Activated T-cell treated with anti-CD3 and anti-CD28 coated beads for 4 hours (primary cell): ENCODE measurements at places on chromosomes 5 and 9.
A peak's percentile ranks its signal among the peaks of the same experiment; 100 is the strongest.

DNA sequence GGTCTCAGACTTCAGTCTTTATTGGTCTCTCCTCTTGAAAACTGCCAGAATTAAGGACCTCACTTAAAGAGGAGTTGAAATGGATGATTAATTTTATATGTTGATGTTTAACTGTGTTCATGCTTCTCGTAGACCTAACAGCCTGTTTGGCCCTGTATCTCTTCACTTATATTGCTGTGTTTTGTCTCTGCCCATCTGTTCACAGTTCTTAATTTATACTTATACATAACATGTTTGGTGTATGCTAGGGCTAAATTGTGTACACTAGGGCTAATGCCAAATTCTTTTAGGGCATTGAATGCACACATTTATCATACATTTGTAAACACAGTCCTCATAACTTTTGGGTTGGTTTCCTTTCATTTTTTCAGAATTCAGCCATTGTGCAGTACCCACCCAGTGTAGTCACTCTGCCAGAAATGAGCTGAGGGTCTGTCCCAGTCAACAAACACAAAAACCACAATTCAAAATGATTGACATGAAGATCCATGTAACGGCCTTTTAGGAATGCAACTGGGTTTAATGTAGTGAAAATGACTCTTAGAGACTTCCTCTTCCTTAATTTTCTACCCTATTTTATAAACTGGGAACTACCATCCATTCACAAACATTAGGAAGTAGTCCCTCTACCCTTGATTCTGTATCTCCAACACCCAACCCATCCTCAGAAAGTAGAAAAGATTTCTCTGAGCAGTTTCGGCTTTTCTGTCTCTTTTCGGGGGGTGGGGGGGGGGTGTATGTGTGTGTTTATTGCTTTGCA lies 668.8 kb upstream of the KLF4 start:
- no peak for DNase-seq

DNA sequence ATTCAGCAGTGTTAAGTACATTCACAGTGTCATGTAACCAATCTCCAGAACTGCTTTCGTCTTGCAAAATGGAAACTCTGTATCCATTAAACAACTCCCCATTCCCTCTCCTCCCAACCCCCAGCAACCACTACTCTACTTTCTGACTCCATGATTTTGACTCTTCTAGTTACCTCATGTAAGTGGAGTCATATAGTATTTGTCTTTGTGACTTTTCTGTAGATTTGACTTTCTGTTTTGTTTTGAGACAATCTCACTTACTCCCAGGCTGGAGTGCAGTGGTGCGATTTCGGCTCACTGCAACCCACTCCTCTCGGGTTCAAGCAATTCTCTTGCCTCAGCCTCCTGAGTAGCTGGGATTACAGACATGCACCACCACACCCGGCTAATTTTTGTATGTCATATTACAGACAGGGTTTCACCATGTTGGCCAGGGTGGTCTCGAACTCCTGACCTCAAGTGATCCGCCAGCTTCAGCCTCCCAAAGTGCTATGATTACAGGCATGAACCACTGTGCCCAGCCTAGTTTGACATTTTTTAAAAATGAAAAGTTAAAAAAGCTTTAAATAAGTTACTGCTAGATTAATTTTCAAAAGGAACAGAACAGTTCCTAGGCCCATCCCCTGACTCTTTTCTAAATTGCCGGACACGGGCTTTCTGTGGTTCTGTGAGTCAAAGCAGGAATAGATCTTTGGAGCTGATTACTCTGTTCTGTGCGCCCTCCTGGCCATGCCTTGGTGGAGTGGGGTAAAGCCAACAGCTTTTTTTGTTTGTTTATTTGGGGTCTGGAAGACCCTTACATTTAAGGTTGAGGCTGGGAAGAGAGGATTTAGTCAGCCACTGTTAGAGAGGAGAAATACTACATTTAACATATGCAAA lies 59.3 kb downstream of the RALGPS1 start:
- no peak for DNase-seq

- no peak for DNase-seq
Observed at GRCh38 chr5:151250346-151251000, 2.5 kb upstream of the GM2A start.

- no peak for DNase-seq
Observed at GRCh38 chr5:176812269-176813259, 2.2 kb downstream of the UNC5A start.

DNA sequence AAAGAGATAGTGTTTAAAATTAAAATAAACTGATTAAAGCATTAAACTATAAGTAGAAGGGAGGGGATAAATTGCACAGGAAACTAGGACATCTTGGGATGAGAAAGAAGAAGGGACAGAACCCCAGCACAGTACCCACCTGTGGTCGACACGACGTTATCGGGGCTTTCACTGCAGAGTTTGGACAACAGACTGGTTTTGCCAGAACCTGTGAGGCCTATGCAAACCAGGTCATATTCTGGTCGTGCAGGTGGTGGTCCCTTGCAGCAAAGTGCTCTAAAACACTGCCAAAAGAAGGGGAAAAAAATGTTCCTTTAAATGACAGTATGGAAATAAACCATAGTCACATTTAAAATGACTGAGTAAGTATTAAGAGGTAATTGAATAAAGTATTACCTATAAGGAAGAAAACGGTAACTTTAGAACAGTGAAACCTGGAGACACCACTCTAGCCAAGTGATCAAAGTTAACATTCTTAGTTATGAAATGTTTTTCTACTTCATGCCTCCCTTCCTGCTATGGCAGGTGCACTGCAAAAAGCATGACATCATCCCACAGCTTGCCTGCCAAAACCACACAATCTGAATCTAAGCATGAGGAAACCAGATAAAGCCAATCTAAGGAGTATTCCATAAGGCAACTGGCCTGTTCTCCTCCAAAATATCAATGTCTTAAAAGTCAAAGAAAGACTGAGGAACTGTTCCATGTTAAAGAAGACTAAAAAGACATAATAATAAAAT lies 138.6 kb downstream of the ARL15 start:
- DNase-seq, result no peak

DNA sequence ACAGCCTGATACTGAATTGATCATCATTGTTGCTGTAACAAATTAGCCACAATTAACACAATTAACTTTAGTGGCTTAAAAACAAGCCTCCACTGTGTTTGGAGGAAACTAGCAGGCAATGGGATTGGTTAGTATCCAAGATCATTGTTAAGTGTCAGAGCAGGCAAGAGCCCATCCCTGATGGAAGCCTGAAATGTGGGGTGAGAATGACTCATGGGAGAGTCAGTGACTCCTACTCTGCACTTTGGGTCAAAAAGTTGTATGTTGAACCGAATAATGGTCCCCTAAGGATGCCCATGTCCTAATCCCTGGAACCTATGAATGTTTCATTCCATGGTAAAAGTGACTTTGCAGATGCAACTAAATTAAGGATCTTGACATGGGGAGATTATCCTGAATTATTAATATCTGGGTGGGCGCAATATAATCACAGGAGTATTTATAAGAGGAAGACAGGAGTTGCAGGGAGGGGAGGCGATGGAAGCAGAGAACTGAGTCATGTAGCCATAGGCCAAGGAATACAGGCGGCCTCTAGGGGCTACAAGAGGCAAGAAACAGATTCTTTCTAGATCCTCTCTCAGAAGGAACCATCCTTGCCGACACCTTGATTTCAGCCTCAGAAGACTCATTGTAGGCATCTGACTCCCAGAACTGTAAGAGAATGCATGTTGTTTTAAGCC lies 28.8 kb downstream of the ALG2 start:
- no peak for DNase-seq

GRCh38 chr5:43771611-43772031 lies 168.6 kb downstream of the NNT start:
- DNase-seq, result no peak

DNA sequence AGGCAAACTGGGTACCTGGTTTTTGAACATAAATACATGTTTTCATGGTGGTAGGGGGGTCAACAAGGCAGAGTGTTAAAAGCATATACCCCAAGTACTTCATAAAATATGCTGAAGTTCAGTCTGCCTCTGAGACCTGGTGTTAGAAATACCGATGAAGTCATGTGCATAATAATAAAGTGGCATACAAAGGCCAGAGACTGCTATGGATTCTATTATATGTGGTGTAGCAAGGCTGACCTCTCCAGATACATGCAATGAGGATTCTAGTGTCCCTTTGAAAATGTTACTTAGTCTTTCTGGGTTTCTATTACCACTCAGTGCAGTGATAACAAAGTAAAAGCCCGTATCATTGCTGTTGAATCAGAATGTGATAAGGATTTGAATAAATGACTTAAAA lies 487.5 kb upstream of the ZNF608 start:
- no peak for DNase-seq

DNA sequence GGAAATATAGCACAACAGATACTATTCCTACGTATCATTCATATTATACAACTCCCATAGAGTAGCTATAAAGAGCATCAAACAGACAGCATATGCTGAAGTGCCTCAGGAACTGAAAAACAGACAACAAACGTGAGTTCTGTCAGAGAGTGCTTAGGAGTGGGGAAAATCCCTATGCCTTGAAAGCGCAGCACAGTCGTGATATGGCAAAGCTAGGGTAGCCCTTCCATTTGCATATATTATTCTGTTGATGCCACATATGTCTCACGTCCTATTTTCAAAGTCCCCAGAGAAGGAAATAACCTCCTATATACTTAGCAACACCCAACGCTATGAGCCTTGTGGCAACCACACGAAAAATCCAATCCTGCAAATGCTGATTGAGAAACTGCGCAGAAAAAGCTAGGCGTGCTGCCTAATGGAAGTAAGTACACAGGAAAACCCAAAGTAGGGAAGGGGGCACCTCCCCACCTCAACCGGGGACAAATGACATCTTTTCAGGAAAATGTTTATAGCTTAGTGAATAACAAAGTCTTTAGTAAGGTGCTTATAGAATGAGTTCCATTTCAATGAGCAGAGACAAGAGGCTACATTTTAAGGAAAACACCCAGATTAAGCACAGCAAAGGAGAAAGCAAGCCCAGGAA lies 105.1 kb downstream of the MED10 start:
- DNase-seq, result no peak

DNA sequence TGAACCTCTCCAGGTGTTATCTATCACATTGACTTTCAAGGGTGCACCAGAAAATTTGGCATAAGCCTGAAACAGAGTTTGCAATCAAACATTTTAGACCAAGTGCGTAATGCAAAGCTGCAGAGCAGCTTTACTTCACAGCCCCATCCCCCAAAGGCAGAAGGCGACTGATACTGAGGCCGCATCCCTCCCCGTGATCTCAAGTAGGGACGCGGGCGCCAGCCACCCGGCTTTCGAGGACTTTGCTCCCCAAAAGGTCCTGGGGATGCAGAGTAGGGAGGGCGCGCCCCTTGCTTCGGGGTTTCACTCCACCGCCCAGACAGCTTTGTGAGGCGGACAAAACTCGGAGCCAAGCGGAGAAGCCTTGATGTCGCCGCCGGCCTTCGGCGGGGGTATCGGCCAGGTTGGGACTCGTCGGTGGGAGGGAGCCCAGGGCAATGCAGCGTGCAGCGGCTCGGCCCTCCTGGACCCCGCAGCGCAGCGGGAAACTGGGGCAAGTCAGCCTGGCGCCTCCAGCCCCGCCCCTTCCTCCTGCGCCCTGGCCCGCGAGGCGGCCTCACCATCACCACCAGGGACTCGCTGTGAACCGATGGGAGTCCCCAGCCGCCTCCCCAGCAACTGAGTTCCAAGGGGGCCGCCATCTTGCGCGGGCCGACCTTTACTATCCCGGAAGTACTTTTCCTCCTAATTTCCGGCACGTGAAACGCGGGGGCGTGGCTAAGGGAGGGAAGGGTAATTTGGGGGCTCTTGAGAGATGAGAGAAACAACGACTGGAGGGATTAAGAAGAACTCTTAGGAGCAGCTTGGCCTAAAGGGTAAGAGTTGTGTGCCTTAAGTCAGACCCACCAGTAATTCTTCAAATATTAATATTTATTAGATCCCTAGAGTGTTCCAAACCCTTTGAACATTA lies at the start of gene MTX3:
Gene MTX3, minus strand, starts transcription at position 665 of the 910 bp plus-strand sequence. Its CDS starts 24 bp downstream, at position 641.
- peak; percentile 89 for DNase-seq

DNA sequence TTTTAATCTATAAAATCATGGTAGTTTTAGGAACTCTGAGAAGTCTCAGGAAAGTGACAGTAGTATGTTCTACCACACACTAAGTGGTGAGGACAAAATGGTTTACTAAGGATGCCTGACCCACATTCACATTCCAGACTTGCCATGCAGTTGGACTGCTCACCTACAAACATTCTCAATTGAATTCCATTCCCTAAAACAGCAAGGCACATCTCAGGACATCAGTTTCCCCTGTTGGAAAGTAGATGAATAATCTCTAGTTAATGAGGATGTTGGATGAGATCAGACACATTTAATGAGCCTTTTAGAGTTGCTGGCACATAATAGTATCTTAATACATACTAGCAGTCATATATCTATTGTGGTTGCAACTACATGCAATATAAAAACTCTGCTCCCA lies 76.6 kb downstream of the ZNF618 start:
- DNase-seq, result no peak

GRCh38 chr5:42858031-42858643 lies 46.4 kb upstream of the SELENOP start:
- no peak for DNase-seq

DNA sequence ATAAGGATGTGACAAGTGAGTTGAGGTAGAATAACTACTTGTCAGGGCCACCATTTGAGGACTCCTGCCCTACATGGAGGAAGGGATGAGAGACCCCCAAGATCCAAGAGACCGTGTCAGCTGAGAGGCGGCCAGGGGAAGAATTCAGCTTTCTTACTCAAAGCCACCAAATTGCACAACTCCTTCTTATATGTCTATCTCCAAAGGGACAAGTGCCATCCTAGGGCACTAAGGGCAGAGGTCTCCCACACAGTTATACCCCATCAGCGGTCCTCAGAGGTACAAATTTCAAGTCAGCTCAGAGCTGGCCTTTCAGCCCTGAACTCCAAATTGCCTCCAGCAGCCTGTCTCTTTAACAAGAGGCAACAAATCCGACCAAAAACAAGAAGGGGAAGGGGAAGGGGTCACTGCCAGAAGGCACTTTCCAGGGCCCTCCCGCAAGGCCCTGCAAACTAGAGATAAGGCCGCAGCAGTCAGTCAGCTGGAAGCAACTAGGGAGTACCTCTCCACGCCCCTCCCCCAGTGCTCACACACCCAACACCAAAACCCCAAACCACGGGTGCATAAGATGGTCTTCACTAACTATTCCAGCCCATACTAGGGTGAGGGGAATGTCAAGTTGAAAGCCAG lies 6.1 kb upstream of the STOML2 start:
- DNase-seq, result no peak
